Nephron progenitor cell (in vitro differentiated cells): ENCODE measurements at places on chromosomes 6 and 20.

- no peak for DNase-seq
These were observed 293.6 kb downstream of the COL12A1 start for GRCh38 chr6:74912234-74912633.

GRCh38 chr6:2623295-2623694 is 127.4 kb downstream of the MYLK4 start:
- DNase-seq, result no peak

GRCh38 chr6:139051396-139052060 is 23.0 kb downstream of the ABRACL start:
- DNase-seq, result no peak

DNA sequence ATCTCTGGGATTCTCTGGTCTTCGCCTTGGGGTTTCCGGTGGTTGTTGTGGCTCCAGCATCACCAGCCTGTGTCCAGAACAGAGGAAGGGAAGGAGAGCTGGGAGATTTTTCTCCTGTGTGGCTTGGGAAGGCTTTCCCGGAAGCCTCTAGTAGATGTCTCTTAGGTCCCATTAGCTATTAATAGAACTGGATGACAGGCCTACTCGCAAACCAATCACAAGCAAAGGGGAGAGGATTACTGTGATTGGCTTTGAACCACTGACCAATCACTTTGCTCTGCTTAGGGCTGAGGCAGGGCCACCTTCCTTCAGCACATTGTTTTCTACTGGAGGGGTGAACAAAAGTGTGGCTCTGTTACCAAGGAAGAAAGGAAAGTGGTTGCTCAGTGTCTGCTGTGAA is 203.4 kb upstream of the SULF2 start:
- DNase-seq, result no peak

DNA sequence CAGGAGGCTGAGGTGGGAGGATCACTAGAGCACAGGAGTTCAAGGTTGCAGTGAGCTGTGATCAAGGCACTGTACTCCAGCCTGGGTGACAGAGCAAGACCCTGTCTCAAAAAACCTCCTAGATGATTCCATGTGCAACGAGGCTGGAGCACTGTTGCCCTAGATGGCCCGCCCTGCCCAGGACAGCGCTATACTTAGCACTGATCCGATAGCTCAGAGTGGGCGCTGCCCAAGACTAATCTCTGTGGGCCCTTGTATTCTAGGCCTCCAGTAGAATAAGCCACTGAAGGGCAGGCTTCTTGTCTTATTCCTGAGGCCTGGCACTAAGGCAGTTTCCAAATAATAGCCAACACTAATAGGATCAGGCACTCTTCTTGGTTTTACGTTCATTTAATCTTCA is 41.0 kb downstream of the STK35 start:
- no peak for DNase-seq

GRCh38 chr6:7993952-7994351 is 70.2 kb downstream of the BLOC1S5 start:
- no peak for DNase-seq

DNA sequence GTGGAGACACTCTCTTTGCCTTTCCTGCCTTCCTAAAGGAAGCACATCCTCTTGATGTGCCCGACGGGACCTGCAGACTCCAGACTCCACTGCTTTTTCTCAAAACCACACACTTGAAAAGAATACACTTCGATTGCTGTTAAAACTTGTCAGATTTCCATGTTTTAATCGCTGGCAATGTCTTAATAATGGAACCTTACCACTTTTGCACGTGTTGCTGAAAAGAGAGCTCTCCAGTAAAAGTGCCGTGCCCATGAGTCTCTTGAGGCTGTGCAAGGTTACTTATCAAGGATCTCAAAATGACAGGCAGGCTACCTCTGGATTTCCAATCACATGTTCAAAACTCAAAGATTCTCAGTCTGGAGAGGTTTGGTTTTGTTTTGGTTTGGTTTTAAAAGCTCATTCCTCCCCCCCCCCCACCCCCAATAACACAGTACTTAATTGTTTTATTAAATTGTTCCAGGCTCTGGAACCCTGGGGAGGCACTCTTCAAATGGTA is 12.0 kb upstream of the TFAP2A start:
- DNase-seq, result no peak

DNA sequence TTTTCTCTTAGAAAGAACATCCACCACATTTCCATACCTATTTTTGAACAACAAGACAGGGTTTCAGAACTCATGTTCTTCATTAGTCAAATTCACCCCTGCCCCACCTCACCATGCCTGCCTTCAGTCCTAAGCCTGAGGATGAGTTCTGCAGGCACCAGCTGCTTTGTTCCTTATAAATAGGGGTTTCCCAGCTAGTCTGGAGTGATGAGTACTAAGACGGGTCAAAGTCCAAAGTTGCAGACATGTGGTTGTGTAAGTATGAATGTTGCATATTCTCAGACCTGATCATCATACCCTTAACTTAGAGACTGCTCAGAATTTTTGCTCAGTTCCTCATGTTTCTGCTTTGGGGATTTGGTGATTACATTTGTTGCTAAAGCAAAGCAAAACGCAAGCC is 257.7 kb upstream of the CDYL start:
- DNase-seq, result no peak

DNA sequence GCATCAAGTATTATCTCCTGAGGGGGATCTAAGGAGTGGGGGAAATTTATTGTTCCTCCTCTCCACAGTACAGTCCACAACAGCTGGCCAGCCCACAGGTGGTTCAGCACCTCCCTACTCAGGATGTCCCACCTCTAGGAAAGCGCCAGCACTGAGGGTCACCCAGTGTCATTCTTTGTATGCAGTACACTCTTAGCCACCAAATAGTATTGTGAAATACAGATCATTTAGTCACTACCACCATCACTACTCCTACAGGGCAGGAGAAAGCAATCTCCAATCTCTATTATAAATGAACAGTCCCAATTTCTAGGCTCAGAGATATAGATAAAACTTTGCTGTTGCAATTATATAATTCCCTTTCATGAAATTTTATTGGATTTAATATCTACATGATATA is 6.3 kb upstream of the ZNF76 start:
- no peak for DNase-seq

GRCh38 chr20:50854506-50855249 is 59.8 kb downstream of the BCAS4 start:
- no peak for DNase-seq

DNA sequence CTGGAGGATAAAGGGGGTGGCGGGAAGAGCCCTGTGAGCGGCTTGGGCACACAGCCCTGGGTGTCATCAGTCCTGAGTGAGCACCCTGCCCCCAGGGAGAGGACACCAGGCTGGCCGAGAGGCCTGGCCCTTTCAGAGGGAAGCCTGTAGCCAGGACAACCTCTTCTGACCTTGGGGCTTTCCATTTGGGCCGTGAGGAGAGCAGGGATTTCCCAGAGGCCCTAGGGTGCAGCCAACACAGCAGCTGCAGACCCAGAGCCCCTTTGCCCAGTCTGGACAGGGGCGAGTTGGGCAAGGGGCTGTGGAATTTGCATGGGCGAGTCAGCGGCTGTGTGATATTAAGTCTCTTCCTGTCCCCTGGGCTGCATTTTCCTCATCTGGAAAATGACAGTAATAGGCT is 6.3 kb downstream of the MAP1LC3A start:
- no peak for DNase-seq

- DNase-seq, result no peak
These were observed 70.7 kb upstream of the BEND3 start for GRCh38 chr6:107186047-107186446.

- DNase-seq, result no peak
These were observed 1.4 kb upstream of the ZBP1 start for GRCh38 chr20:57621421-57622200.

DNA sequence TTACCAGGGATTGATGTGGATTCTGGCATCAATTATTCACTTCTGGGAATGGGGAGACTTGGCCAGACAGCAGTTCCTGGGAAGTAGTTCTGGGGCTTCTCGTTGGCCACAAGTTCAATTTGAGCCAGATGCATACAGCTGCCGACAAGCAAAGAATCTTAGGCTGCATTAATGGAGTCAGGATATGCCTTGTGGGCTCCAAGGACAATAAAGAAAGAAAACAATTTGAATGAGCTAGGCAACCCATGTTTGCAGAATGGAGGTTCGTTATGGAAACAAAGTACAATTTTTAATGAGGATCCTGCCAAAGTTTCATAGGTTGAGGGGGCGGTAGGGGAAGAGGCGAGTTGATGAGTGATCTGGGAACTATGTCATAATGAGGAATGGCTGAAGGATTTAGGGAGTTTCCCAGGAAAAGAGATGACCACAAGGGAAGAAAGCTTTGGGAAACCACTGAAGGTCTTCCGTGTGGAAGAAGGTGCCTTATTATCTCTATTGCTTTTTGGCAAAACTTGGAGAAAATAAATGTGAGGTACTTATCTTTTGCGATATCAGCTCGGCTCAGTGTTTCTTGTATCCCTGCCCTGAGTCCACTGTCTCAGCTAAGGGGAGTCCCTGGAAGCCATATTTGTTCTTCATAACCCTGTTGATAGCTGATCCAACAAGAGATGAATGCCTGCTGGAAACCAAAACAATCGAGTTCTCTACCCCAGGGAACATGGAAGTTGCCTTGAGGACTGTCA is 181.0 kb upstream of the ZNF217 start:
- no peak for DNase-seq

- DNase-seq, result peak; percentile 11
These were observed 40.8 kb downstream of the ZFAND3 start for GRCh38 chr6:37860226-37860839.

DNA sequence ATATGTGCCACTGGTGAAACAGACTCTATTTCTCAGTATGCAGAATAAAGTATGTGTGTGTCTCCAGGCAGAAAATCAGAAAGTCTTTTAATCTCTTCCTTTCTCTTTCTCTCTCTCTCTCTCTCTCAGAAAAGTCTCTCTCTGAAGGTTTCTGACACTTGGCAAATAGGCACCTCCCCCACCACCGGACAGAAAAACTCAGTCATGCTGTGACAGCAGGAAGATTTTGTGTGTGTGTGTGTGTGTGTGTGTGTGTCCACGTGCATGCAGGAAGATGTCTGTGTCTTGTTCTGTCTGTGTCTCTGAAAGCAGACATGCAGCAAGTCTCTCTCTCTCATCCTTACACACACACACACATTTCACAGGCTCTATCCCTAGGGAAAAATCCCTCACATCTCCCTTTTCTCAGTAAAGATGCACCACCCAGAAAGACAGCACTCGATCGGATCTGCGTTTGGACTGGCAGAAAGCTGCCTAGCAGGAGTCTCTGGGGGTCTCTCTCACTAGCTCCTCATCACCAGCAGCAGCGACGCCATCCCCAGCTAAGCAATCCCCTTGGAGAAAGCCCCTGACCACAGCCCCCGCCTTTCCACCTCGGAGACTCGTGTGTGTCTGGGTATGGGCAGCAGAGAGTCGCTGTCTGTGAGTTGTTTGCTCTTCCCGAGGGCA is 98.3 kb downstream of the EDN3 start:
- DNase-seq, result no peak

DNA sequence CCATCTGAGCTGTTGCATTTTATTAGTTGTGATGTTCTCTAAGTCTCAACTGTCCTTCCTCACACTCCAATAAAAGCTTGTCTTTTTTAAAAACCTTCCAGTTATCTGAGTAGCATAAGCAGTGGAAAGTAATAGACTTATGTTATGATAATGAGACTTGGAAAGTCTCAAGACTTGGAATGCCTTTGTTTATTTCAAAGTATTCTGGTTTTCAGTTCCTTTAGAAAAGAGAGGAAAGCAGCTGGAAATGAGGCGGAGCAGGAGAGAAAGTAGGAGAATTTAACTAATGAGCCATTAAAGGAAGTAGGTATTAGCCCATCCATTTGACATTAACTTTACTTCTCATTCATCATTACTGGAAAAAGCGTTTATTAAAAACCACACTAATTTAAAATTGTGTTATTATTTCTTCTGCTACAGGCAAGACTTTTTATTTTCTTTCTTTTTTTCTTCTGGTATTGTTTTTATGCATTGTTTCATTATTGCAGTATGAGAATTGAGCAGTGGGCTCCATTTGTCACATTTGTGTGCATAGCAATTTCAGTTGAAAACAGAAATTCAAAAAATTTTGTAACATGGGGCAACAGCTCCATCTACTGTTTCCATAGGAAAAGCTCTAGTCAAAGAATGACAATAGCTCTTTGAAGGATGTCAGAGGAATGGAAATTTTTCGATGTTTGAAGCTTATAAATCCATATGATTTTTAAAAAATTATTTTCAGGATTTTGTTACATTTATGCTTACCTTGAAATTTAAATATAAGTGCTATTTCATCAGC is 194.8 kb downstream of the COL9A1 start:
- no peak for DNase-seq

DNA sequence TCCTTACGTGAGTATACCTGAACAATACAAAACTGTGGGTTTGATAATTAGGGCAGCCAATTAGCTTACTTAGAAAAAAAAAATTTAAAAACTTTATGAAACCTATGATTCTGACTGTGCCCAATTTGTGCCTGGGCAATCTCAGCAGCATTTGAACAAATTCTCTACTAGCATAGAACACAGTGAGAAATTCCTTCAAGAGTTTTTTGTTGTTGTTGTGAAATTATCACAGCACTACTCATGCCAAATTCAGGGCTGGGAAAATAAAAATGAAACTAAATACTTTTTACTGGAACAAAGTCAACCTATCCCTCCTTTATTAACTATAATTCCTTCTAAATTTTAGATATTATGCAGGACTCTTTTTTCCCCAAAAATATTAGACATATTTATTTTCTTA is 42.9 kb downstream of the POU3F2 start:
- DNase-seq, result no peak

DNA sequence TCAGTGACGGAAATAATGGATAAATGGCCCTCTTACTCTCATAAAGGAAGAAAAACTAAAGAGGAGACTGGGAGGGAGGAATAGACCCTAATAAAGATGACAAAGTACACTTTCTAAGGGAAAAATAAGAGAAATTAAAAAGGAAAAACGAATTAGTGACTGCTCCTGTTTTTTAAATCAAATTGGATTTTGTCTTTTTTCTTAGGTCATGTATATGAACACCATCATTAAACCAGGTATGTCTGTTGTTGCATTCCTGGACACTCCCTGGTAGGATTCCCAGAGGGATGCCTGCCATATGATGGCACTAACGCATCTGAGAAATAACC is 59.4 kb upstream of the BTN3A2 start:
- DNase-seq, result no peak

GRCh38 chr20:63518351-63518861 is 2.2 kb upstream of the PPDPF start:
- no peak for DNase-seq

GRCh38 chr6:16789329-16790038 is 28.2 kb upstream of the ATXN1 start:
- no peak for DNase-seq
